Right lung (tissue), 10 donors: ENCODE measurements at places on chromosomes 11 and 22.

- DNase-seq: no peak
These were observed 121.1 kb upstream of the TMEM45B start for GRCh38 chr11:129694538-129694937.

GRCh38 chr22:50676661-50677492, 4.3 kb downstream of the SHANK3 start:
- DNase-seq: no peak

- DNase-seq: peak; percentile 91
These were observed at the start of gene GPR137 for GRCh38 chr11:64284962-64285884. TSS of gene GPR137 (plus strand) at chr11:64285848. CDS start at chr11:64286525, 677 bp downstream.

DNA sequence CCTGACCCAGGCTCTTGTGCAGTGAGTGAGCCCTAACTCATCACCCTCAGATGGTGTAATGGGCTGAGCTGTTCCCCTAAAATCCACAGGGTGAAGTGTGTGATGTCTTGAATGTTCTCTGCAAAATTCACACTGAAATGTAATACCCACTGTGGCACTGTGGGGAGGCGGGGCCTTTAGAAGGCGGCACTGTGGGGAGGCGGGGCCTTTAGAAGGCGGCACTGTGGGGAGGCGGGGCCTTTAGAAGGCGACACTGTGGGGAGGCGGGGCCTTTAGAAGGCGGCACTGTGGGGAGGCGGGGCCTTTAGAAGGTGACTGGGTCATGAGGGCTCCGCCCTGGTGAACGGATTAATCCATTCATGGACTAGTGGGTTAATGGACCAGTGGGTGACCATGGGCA, 33.0 kb downstream of the CHID1 start:
- DNase-seq: no peak

- no peak for DNase-seq
These were observed 4.2 kb upstream of the ME3 start for GRCh38 chr11:86676533-86677154.

- DNase-seq: no peak
These were observed 23.8 kb upstream of the TOLLIP start for GRCh38 chr11:1333091-1333772.

DNA sequence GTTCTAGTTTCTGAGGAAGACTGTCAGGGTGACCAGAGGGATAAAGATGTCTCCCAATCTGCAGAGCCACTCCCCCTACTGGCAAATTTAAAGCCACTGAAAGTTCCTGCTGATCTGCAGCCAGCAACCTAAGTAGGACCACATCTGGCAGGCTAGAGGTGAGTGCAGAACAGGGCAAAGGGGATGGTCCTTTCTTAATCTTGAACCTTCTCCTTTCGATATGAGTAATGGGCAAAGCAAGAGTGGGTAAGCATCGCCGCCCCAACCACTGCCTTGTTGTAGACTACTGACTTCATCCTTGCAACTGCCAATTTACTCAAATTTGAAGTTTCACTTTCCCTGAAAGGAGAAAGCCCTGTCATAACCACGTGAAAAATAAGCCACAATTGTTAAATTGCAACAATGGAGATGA, 30.7 kb downstream of the SCUBE2 start:
- no peak for DNase-seq
